Stimulated activated naive CD4-positive, alpha-beta T cell treated with Interleukin-2 at 50 U/mL for 16 hours (primary cell): ENCODE measurements at places on chromosomes 6 and 20.
A peak's percentile ranks its signal among the peaks of the same experiment; 100 is the strongest.

DNA sequence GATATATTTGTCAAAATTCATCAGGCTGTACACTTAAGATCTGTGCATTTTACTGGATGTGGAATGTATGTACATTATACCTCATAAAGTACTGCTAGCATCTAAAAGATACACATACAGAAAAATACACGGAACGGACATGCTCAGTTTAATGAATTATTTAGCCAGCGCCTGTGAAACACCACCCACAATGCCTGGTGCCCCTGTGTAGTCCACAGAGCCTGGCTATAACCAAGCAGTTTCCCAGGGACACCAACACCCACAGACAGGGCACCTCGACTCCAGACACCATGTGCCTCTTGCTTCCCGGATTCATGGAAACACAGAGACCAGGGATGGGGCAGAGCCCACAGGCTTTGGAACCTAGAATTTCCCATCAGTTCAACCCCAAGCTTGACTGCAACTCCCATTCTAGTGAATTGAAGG, 17.4 kb upstream of the ARMC12 start:
- no peak for DNase-seq

DNA sequence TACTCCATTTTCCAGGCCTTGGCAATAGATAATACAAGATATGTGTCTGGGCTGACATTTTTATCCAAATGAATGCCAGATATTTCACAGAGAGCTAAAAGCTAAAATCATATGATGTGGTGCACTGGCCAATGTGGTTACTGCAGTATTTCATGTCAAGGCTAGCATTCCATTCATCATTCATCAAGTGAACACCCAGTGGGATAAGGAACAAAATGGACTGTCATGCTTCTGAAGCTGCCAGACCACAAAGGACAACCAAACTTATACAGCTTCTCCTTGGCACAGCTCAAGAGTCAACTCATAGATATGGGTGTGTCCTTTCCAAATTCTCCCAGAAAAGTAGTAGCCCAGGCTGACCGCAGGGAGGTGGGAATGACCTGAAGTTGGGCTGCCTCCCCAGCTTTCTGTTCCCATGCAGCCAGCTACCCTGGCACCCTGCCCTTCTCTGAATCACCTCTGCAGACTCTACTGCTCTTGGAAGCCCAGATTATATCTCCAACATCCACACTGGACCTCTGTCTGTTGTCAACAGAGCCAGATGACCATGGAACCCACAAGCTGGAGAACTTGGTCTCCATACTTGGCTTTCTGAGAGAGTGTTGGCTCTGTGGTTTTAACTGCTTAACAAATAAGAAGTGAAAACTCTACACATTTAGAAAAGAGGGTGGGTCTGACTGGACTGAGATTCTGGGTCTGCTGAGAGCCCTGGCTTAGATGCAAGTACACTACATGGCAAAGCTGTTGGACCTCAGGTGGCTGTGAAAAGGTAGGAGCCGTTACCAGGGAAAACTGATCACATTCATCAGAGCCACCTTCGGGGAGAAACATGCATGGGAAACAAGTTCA, 122.8 kb downstream of the ALDH8A1 start:
- DNase-seq, result no peak

DNA sequence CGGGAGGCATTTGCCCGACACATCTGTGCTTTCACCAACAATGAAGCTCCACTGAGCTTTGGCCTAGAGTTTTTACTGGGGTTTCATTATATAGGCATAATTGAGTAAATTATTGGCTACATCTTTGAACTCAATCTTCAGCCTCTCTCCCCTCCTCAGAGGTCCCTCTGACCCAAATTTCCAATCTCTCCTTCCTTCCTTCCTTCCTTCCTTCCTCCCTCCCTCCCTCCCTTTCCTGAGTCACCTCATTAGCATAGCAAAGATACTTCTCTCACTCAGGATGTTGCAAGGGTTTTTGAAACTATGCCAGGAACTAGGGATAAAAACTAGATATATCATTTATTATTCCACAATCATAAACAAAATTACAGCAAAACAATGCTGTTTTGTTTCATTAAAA, 238.2 kb upstream of the PRND start:
- DNase-seq, result no peak

DNA sequence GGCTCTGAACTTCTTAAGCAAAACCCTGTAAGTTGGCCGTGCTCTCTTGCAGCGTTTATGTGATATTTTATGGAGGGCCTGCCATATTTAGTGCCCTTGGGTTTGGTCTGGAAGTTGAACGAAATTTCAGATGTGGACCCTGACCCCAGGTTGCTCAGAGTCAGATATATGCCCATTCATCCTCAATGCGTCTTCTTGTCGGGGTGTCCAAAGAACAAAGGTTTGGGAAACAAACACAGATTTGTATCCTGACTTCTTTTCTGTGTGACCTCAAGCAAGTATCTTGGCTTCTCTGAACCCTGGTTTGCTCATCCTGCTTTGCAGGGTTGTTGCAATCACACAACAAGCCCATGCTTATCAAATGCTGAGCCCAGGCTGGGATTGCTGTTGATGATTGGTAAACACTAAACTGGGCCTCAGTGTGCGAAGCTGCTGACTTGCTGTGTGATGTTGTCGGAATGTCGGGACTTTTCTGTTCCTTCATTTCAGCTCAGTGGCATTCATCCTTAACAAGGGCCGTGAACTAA, 103.5 kb upstream of the PTPN1 start:
- DNase-seq, result no peak

DNA sequence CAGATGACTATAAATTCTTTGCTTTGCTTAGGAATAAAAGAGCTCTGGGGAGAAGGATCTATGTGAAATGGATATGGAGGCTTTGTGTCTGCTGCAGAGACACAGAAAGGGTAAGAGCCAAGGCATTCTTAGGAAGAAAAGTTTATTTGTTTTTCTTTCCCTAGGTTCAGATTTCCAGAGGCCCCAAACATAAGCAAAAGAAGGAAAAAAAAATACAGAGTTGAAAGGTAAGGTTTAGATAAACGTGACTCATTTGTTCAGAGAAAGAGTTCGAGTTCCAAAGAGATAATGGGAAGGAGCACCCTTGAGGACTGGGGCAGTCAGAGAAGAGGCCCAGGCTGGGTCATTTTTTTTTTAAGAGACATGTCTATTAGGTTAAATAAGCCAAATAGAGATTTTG, 27.4 kb upstream of the BMP5 start:
- no peak for DNase-seq

DNA sequence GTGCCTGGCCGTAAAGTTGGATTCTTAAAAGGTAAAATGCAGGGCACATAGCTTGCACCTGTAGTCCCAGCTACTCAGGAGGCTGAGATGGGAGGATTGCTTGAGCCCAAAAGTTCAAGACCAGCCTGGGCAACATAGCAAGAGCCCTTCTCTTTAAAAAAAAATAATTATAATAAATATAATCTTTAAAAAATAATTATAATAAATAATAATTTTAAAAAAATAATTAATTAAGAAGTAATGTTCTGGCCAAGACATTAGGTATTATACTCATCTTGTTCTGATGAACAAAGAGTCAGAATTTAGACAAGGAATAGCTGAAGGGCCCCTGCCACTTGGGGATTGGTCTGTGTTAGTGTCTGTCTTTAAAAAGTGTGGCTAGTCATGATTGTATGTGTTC, 13.9 kb downstream of the ENTPD6 start:
- no peak for DNase-seq

DNA sequence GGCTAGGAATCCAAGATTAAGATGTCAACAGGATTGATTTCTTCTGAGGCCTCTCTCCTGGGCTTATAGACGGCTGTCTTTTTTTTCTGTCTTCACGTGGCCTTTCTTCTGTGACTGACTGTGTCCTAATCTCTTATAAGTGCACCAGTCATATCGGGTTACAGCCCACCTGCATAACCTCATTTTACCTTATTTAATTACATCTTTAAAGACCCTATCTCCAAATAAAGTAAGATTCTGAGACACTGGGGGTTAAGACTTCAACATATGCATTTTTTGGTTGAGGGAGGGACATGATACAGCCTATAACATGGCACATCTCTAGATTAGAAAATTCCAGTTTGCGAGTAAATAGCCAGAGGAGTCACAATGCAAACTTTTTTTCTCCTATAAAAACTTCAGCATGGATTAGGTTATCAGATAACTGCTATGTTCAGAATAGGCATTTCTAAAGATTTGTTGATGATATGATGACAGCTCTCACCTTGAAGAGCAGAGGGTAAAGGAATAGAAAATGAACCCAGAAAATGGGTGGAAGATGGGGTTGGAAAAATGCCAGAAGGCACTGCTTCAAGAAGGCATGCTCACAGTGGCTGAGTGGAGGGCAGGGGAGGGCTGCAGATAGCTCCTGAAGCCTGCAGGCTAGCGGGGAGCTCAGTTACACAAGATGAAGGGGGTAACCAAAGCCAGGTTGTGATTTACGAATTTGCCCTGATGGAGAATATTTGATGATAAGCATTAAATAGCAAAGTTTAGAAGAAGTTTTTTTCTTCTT, 8.7 kb upstream of the PDE7B start:
- no peak for DNase-seq

- no peak for DNase-seq
Measured at GRCh38 chr20:4449957-4450715, 271.6 kb upstream of the PRND start.

GRCh38 chr20:24753130-24753529, 195.9 kb upstream of the CST7 start:
- DNase-seq, result no peak

- DNase-seq, result no peak
Measured at GRCh38 chr20:47175493-47175892, 181.0 kb downstream of the ZMYND8 start.

- DNase-seq, result peak; percentile 63
Measured at GRCh38 chr6:155314773-155315515, 660 bp upstream of the TFB1M start.

GRCh38 chr6:136347847-136348246, 58.2 kb upstream of the BCLAF1 start:
- no peak for DNase-seq

DNA sequence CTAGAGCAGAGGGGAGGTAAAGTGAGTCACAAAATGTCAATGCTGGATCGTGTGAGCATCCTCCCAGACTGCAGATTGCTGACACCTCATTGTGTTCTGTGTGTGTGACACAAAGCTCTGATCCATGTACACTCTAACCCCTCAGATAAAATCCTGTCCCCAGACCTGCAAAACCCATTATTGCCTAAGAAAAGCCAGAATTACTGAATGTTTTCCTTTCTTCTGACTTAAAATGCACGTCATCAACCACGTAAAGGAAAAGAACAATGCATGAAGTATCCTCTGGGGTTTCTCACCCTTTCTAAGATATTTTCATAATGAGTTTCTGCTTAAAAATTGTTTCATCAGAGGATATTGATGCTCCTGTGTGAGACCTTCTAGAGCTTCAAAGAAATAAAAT, 218.0 kb upstream of the PREP start:
- no peak for DNase-seq

GRCh38 chr6:164062872-164063271, 648.4 kb downstream of the QKI start:
- DNase-seq, result no peak

DNA sequence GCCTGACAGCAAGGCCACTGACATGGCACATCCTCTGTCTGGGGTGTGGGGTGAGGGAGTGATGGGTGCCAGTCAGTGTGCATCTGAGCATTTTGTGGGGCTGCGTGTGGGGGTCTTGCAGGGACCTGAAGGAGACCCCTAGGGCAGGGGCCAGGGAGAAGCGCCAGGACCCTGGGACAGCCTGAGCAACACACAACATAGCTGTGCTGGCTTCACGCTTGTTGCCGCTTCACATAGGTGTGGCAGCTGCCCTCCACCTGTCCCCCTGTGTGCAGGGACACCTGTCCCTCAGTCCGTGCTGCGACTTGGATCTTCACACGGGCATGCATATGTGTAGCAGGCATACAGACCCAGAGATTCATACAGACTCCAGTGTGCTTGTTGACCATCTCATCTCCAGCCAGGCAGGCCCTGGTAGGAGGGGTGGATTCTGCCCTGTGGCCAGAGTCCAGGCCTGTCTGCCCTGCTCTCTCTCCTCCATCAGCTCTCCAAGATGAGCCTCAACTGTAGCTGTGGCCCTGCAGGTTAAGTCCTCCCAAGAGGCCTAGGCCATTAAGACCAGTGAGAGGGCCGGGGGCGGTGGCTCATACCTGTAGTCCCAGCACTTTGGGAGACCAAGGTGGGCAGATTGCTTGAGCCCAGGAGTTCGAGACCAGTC, 3.2 kb upstream of the NPBWR2 start:
- no peak for DNase-seq

- no peak for DNase-seq
Measured at GRCh38 chr6:46490425-46491200, 636 bp downstream of the RCAN2 start.

GRCh38 chr6:24875534-24875901, 60.2 kb downstream of the RIPOR2 start:
- DNase-seq, result no peak

GRCh38 chr6:101733899-101734298, 340.4 kb downstream of the GRIK2 start:
- DNase-seq, result no peak

- DNase-seq, result no peak
Measured at GRCh38 chr6:74899416-74899815, 306.4 kb downstream of the COL12A1 start.

DNA sequence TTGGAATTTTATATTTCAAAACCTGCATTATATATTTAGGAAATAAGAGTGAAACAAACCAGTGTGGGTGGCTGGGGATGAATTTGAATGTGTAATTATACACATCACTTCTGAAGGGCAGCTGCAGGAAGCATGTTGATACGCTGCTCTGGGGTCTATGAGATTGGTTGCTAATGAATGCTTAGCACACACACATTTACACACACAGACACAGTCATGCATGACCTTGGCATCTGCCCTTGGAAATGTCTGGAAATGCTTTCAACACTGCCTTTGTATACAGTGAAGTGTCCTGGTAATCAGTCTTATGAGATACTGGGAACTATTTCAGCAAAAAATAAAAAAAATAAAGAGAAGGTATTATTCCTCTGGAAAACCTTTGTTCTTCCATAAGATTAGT, 83.4 kb downstream of the ELOVL4 start:
- DNase-seq, result no peak

- no peak for DNase-seq
Measured at GRCh38 chr20:44358776-44359175, 3.3 kb downstream of the HNF4A start.

DNA sequence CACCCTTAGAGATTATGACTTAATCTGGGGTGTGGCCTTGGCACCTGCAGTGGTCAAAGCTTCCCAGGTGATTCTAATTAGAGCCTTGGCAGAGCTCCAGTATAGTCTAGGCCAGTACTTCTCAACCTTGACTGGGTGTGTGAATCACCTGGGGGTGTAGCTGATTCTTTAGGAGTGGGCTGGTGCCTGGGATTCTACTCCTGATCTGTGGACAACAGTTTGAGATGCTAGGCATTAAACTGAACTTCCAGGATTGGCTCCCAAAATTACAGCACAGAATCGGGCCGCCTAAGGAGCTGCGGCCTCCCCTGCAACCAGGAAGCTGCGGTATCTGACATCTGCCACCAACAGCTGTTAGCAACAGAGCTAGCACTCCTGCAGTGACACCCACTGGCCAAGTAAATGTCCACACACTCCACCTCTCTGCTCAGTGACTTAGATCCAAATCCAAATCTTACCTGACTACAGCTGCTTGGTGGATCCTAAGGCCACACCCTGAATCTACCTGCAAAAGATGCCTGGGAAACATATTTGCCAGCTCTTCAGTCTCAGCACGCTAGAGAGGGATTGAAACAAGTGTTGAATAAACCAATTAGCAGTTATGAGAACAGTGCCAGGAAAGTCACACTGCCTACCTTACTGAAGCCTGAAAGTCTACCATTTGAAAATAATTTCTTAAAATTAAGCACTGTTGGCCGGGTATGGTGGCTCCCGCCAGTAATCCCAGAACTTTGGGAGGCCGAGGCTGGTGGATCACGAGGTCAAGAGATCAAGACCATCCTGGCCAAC, 126.7 kb downstream of the UNC5CL start:
- DNase-seq, result no peak
